Kidney epithelial cell (primary cell): ENCODE measurements at places on chromosomes 1 and 21.

DNA sequence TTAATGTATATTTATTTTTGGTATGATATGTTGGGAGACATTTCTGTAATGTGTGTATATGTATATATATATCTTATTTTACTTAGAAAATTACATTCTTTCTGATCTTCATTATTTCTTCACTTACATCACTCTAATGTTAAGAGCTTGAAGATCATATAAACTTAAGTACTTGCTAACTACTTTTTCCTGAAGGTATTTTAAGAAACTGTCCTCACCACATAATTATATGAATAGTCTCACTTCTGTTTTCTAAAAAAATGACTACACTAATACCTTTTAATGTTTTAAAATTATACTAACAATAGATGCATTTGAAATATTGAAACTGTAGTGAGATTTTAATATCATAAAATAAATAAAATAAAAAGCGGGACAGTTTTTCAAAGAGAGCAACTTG is 377.1 kb downstream of the LRRIQ3 start:
- no peak for DNase-seq

DNA sequence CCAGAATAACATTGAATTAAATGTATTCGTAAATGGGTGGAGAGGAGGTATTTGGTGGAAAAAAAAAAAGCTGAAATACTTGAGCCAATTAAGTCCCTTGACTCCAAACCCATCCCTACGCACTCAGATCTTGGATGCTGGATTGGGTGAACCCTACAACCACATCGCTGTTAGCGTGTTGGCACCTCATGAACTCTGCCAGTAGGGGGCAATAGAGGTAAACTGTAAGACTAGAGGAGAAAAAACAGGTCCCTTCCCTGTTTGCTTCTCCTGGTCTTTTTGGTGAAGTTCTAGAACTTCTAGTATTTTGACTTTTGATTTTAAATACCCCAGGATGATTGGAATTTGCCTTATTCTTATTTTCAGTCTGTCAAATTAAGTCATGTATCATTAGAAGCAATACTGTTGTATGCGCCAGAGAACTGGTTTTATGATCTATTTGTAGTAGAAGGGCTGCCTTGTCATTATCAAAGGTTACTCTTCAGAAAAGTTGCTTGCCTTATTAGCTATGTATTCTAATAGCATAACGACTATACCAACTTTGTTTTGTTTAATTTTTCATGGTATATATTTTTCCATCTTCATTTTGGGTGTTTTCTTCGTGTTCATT is 1.9 kb upstream of the OR13G1 start:
- DNase-seq, result peak; percentile 5

DNA sequence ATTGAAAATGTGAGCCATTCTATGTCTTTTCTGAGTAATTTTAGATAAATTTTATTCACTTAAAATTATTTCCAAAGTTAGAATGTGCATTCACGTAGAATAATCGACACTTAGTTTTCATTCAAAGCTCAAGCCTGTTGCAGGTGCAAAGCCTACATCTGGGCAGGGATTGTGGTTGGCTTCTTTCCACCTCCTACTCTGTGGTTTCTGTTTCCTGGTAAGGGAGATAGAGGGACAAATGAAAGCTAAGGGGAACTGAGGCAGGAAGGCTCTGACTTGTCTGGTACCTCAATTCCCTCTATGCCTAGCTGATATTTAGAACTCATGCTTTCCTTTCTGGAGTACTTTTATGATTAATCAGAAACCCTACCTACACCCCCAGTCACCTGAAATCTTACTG is 251.2 kb upstream of the DPYD start:
- no peak for DNase-seq

GRCh38 chr1:77239311-77239710 is 20.1 kb upstream of the PIGK start:
- DNase-seq, result no peak

DNA sequence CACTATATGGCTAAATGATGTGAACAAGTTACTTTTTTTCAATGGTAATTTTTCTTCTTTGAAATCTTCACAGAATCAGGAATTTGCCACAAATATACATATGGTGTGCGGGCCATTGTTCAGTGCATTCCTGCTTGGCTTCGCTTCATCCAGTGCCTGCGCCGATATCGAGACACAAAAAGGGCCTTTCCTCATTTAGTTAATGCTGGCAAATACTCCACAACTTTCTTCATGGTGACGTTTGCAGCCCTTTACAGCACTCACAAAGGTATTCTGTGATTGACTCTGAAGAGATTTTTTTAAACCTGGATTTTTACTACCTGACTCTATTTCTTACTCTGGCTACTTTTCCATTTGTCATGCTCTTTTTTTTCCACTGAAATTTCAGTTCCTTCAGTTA is 76.2 kb upstream of the KIAA1614 start:
- no peak for DNase-seq

DNA sequence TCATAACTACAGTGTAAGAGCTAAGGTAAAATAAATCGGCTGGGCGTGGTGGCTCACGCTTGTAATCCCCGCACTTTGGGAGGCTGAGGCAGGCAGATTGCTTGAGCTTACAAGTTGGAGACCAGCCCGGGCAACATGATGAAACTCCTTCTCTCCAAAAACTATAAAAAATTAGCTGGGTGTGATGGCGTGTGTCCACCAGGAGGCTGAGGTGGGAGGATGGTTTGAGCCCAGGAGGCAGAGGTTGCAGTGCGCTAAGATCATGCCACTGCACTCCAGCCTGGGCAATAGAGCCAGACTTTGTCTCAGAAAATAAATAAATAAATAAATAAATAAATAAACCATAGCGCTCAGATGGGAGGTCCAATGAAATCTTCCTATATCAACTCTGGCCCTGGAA is 16.7 kb upstream of the FAM110D start:
- DNase-seq, result no peak

- no peak for DNase-seq
These were observed 225.9 kb downstream of the KAZN start for GRCh38 chr1:14824314-14824915.

- no peak for DNase-seq
These were observed 564 bp downstream of the DISP1 start for GRCh38 chr1:222815440-222815765.

GRCh38 chr1:225944387-225944786 is 3.4 kb upstream of the LEFTY2 start:
- DNase-seq, result no peak

GRCh38 chr1:235130766-235131270 is 2.2 kb upstream of the TOMM20 start:
- DNase-seq, result no peak

DNA sequence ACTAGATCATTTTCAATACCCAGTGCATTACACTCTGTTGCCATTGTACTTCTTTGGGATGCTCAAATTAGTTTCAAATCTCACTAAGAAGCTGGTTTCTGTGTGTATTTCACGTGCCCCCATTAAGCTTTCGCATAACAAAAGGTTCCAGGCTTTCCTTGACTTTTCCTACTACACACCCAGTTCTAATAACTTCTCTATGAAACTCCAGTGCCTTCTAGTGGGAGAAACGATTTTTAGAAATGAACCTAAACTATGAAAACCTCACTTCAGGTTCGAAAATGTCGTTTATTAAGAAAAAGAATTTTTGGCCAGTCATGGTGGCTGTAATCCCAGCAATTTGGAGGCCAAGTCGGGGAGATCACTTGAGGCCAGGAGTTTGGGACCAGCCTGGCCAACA is 2.8 kb downstream of the CFHR4 start:
- DNase-seq, result no peak

GRCh38 chr1:154145986-154146385 is 8.9 kb downstream of the NUP210L start:
- no peak for DNase-seq

DNA sequence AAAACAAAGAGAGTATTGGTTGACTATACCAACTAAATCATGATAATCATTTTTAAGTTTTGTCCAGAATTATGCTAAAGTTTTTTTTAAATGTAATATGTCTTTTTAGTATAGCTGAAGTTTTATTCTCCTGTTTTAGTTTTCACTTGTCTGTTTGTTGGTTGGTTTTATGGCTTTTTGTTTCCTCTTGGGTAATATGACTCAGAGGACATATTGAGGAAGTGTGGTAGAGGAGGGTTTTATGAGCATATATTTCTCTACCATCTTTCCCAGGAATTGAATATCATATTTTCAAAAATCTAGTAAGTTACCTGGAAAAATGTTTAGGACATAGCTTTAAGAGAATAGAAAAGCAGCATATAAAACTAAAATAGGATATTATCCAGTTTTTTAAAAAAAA is 68.6 kb upstream of the MCOLN3 start:
- no peak for DNase-seq

DNA sequence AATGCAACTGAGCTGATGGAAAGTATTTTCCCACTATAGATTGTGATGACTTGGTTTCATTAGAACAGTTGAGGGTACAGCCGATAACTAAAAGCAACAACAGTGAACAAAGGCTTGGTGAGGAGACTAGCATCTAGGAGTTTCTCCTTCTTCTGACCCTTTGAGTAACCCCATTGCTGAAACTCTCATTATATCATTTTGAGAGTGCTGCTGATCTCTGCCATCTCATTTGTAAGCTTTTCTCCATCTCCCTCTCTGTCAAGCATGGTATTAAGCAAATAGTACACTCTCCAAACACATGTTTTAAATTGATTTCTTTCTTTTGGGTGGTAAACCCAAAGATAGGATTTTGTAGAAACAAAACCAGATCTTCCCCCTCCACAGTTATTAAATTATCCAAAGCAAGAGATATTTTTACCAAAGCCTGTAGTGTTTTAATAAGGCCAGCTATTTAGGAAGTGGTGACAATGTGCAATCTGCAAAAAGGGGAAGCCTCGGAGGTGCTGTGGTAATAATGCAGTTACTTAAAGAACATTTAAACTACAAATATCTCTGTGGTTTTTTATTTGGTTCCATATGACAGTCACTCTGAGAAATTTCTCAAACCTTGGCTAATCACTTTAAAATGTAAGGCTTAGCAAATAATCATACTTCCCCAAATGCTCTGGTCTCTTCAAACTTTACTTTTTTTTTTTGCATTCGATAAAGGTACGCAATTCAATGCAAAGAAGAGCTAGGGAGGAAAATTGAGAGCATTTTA is 287.5 kb downstream of the HLX start:
- no peak for DNase-seq

- DNase-seq, result no peak
These were observed 567.0 kb downstream of the AJAP1 start for GRCh38 chr1:5221451-5221850.

DNA sequence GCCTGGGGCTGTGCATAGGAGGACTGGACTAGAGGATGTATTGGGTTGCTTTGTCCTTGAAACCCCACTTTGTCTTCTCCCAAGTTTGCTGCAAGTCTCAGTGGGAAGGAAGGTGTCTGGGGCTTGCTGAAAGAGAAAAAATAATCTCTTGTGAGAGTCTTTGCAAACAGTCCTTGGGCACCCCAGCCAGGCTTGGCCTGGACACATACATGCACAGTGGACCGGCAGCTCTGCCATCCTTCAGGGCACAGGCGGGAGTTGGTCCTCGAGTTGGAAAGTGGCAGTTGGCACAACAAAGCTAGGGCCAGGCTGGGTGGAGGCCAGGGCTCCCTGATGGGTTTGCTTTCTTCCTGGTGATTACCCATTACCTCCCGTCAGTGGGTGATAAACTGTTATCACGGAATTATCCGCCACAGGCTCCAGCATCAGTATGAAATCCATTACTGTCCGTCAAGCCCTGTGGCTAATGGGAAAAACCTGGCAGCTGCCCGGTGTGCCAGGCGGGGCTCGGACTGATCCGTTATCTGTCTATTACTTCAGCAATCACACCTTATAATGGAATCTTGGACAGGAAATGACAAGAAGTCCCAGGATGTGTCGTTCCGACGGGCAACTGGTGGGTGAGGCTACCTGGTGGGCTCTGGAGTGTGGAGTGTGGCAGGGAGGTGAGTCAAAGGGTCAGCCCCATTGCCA is 265.7 kb downstream of the GRIK3 start:
- no peak for DNase-seq
